ENCODE measurements at places on chromosomes 4 and X.

GRCh38 chr4:149518471-149518870, 297.2 kb downstream of the IQCM start:
- no peak for DNase-seq

GRCh38 chr4:5079581-5079980, 28.3 kb downstream of the STK32B start:
- no peak for DNase-seq

GRCh38 chrX:105461016-105461415, 240.5 kb upstream of the TEX13A start:
- DNase-seq: no peak

GRCh38 chrX:93932471-93933220, 258.6 kb downstream of the FAM133A start:
- no peak for DNase-seq

Data from stimulated activated CD4-positive, alpha-beta T cell treated with anti-CD3 and anti-CD28 coated beads, Interleukin-1b, Interleukin-23, amount 100 ng/mL, for 1 hour (primary cell).